Activated CD4-positive, alpha-beta T cell treated with anti-CD3 and anti-CD28 coated beads, Interleukin-2, amount 50 U/mL, for 4 hours (primary cell): ENCODE measurements at places on chromosomes 1 and 21.

DNA sequence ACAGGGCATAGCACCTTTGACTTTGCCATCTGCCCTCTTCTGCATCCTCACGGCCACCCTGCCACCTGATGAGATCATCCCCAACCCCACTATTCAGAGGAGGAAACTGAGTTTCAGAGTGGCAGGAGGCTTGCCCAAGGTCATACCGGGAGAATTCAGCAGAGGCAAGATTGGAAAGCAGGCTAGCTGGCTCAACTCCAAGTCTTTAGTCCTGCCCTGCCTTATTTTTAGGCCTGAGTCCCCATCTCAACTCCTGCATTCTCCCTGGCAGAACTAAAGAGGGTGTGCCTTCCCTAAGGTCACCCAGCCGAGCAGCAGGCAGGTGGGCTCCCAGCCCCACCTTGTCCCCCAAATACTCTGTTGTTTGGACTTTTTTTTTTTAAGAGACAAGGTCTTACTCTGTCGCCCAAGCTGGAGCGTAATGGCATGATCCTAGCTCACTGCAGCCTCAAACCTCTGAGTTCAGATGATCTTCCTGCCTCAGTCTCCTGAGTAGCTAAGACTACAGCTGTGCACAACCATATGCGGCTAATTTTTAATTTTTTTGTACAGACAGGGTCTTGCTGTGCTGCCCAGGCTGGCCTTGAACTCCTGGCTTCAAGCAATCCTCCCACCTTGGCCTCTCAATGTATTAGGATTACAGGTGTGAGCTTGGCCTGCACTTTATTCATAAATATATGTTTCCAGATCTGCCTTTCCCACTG is 13.8 kb upstream of the FGR start:
- DNase-seq = no peak

GRCh38 chr1:198165927-198166647 is 9.3 kb downstream of the NEK7 start:
- no peak for DNase-seq

GRCh38 chr1:3290915-3291314 is 163.6 kb upstream of the ARHGEF16 start:
- no peak for DNase-seq

DNA sequence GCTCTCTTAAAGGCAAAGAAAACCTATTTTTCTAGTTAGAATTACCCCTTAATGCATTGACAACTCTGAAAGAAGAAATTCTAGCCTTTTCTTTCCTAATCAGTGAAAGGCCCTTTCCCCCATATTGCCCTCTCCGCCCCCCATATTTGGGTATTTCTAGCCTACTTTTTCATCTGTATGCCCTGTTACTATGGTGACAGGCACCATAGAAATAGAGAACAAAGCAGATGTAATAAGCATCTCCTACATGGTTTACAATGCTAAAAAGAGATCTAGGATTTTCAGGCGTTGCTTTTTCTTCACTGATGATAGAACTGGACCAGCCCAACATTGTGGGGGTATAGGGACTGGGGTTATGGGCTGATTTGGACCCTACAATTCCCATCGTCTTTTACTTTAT is 14.5 kb downstream of the LRRC8B start:
- no peak for DNase-seq

DNA sequence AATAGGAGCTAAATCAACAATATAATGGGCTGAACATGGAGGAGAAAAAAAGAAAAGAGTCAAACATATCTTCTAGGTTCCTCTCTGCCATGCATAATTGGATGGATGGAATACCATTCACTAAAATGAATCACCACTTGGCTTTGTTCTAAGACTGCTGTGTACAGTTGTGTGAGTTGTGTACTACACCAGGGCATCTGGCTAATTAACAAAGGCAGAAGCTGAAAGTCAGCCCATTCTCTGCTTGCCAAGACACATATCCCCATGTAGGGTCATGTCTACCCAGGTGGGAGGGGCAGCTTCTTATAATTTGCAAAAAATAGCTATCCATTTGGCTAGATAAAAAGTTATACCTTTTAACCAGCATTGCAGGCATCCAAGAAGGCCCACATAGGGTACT is 21.0 kb downstream of the JUN start:
- no peak for DNase-seq
